ENCODE measurements at places on chromosomes 5 and 9.
A peak's percentile ranks its signal among the peaks of the same experiment; 100 is the strongest.

- no peak overlapping the region for H3K27ac ChIP-seq
- DNase-seq, result no peak
- no peak overlapping the region for H3K4me3 ChIP-seq
- peaks cover 44% of the 10 kb centered on the region for H3K4me1 ChIP-seq
Observed at GRCh38 chr9:81822301-81822865, 105.8 kb upstream of the SPATA31D4 start.

DNA sequence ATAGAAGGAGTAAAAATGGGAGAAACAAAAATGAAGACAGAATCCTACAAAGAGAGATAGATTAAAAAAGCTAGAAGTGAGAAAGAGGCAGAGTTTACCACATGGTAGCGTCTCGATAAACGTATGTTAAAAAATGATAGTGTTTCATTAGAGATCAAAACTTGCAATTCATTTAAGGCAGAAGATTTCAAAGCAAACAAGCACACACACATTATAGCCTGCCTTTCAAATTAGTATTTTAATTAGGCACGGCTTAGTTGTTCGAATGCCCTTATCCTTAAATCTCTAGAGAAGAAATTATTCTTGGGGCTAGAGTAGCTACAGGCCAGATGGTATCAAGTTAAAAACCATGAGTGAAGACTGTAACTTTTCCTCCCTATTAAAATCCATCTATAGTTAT lies 6.0 kb downstream of the STOM start:
- no peak for DNase-seq
- H3K36me3 ChIP-seq, result no peaks in the 10 kb centered on the region
- no peaks in the 10 kb centered on the region for H3K27me3 ChIP-seq
- peaks cover 71% of the 10 kb centered on the region for H3K4me1 ChIP-seq
- peak overlapping the region; percentile 58 for H3K27ac ChIP-seq

- no peak overlapping the region for H3K4me3 ChIP-seq
- DNase-seq, result no peak
- H3K36me3 ChIP-seq, result no peaks in the 10 kb centered on the region
- H3K27ac ChIP-seq, result no peak overlapping the region
Observed at GRCh38 chr9:405341-405740, 190.7 kb downstream of the DOCK8 start.

DNA sequence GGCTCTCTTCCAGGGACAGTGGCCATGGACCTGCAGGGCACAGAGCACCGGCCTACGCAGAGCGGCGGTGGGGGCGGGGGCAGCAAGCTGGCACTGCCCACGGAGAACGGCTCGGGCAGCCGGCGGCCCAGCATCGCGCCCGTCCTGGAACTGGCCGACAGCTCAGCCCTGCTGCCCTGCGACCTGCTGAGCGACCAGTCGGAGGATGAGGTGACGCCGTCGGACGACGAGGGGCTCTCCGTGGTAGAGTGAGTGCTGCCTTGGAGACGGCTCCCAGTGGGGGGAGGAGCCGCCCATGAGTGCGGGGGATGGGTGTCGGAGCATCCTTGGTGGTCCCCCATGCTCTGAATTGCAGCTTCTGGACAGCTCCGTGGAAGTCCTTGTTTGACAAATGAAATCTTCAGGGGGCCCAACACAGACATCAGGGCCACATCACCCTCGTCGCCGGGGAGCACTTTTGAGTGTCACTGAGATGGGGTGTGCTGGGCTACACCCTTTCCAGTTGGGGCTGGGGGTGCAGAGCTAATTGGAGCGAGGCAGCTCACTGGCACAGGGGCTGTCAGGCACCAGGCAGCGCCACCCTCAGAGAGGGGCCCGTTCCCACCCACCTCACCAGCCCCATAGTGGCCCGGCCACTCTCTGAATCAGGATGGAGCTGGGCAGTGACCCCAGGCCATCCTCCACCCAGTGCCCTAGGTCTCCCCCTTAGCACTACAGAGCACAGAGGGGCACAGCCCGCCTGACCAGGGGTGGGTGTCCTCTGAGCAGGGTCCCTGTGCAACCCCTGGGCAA lies 70.9 kb downstream of the KCNT1 start:
- H3K36me3 ChIP-seq, result no peaks in the 10 kb centered on the region
- no peak for DNase-seq
- no peaks in the 10 kb centered on the region for H3K27me3 ChIP-seq
- H3K4me3 ChIP-seq, result no peak overlapping the region
- no peaks in the 10 kb centered on the region for H3K4me1 ChIP-seq
- no peak overlapping the region for H3K27ac ChIP-seq

GRCh38 chr5:29720954-29721353 lies 1472.5 kb upstream of the CDH6 start:
- no peaks in the 10 kb centered on the region for H3K36me3 ChIP-seq
- peaks cover 10% of the 10 kb centered on the region for H3K27me3 ChIP-seq
- no peaks in the 10 kb centered on the region for H3K4me1 ChIP-seq
- DNase-seq, result no peak
- no peak overlapping the region for H3K4me3 ChIP-seq
